CD14-positive monocyte (primary cell): ENCODE measurements at places on chromosomes 2 and 18.

DNA sequence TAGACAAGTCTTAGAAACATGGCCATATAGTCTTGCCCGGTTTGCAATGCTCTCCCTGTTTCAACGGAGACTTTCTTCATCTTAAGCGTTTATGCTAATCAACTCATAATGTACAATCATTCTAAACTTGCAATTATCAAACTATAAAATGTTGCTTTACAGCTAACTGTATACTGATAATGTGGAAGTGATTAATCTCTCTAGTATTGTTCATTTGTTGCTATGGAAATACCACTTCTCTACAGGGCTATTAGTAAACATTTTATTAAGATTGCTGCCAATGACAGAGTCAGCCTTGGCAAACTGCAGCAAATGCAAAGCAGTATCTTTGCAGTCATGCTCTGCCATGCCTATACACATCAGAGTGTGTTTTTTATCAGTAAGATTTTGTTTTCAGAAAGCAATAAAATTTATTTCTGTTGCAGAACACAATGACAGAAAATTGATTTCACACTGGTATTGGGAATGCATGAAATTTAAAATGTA, 1201.8 kb upstream of the CDH2 start:
- no peak for DNase-seq

DNA sequence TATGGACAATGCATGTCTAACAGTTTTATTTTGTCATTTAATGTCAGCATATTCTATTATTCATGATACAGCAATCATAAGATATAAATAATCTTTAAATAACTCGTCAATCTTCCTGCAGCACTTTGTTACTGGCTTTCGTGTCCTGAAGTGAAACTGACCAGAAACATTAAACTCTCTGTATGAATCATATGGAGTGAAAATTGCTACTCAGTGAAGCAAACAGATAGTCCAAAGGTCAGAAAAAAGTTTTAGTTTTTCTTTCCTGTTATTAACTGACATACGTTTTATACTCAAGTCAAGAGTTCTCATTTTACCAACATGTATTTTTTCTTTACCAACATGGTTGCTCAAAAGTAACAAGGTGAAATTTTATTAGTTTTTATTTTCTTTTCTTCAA, 106.8 kb upstream of the GALNT5 start:
- DNase-seq, result no peak

DNA sequence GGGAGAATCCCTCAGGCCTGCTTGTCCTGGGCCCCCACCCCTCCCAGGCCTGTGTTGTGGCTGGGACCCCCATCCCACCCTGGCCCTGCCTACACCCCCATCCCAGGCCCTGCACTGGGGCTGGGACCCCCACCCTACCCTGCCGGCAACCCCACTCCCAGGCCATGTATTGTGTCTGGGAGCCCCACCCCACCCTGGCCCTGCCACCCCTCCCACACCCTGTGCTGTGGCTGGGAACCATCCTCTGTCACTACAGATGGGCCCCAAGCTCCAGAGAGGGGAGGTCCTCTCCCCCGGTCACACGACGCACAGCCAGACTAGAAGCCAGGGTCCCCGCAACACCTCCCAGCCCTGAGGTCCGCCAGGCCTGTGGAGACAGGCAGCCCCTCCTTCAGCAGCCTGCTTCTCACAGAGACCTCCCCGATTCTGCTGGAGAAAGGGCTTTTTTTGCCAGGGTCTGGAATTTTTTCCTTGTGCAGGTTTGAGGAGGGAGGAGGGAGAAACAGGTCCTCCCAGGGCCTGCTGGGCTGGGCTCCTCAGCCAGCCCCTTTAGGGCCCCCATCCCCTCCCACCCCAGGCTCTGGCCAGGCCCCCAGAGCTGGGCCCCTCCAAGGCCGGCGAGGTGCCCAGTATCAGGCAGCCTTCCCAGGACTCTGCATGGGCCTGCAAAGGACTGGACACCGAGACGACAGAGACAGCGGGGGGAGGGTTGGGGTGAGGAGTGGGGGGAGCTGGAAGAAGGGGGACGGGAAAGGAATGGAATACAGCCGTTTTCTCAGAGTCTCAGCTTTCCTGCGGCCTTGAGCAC, 28.0 kb downstream of the KIF1A start:
- no peak for DNase-seq

GRCh38 chr2:168152902-168153530, 94.4 kb downstream of the STK39 start:
- no peak for DNase-seq
